ENCODE measurements at places on chromosomes 2 and 18.

GRCh38 chr18:2513616-2514015 is 57.7 kb downstream of the METTL4 start:
- no peak for DNase-seq

DNA sequence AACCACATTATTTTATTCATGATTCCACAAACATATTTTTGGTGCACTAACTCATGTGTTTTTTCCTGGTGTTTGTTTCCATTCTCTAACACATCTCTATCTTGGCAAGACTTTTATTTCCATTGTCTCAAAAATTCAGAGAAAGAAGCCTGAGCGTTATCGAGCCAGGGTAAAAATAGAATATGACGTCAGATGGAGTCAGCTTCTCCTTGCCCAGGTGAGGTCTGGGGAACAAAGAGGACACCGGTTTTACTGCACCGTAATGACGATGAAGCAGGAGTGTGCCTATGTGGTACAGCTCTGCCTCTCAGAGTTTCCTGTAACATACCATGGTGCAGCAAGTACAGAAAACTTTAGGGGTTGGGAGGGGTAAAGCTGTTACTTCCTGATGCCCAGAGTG is 661.6 kb downstream of the PLCL1 start:
- no peak for DNase-seq

GRCh38 chr2:60633615-60634014 is 80.2 kb upstream of the BCL11A start:
- no peak for DNase-seq

DNA sequence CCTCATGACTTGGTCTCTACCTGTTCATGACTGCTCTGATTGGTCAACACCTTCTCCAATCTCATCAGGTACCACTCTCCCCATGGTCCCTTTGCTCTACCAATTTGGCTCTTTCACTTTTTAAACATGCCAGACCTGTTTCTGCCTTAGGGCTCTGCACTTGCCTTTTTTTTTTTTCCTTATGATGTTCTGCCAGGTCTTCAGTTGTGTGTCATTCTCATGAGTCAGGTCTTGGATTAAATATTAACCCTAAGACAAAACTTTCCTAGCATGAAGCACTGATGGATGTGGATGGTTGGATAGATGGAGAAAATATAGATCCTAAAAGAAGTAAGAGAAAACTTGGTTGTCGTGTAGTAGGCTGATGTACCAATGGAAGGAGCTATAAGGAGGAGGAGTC is 219.3 kb downstream of the TTC32 start:
- DNase-seq, result no peak

DNA sequence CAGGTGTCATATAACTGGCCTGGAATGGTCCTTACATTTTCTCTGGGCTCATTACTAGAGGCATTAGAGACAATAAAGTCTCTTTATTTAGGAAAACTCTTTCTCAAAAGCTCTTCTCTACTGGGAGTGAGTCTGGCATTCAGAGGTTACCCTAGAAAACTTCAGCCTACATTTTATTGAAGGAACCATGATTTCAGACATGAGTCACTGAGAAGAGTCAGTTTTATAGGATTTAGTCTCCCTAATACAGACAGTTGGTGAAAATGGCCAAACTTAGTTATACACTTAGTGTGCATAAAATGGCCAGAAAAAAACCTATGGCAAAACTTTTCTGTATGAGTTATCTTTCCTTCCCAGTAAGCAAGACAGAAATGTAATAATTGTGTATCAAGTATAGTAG is 689.4 kb downstream of the ZEB2 start:
- no peak for DNase-seq

Data from CD4-positive, alpha-beta T cell treated with Interleukin-4 for 1 hour (primary cell).